T-helper 22 cell (primary cell): ENCODE measurements at places on chromosomes 16 and 17.
A peak's percentile ranks its signal among the peaks of the same experiment; 100 is the strongest.

DNA sequence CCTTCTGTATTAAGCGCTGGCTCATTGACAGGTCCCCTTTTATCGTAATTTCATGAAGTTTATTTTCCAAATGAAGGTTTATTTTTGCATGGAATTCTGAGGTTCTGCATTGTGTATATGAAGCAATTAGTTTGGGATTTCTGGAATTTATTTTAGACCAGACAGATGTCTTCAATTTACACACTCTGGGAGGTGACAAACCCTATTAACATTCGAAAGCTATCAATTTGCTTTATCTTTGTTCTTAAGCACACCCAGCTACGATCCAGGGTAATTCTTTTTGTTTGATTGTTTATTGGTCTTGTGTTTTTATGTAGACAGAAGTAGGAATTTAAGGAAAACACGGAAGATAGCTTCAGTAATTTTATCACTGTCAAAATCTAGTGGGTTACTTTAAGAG is 264.6 kb downstream of the HS3ST3A1 start:
- DNase-seq, result no peak

GRCh38 chr17:34308371-34308770 is 10.9 kb upstream of the CCL8 start:
- no peak for DNase-seq

- DNase-seq, result no peak
Measured at GRCh38 chr16:51355195-51355594, 204.1 kb upstream of the SALL1 start.

- no peak for DNase-seq
Measured at GRCh38 chr17:64164596-64165285, 34.8 kb upstream of the ERN1 start.

GRCh38 chr16:28823291-28823872 is 583 bp downstream of the ATXN2L start:
- DNase-seq, result no peak

- no peak for DNase-seq
Measured at GRCh38 chr17:43471585-43472160, 12.1 kb upstream of the DHX8 start.

- DNase-seq, result no peak
Measured at GRCh38 chr16:1130382-1130781, 22.5 kb upstream of the CACNA1H start.

- DNase-seq, result peak; percentile 79
Measured at GRCh38 chr17:78806451-78806850, 24.4 kb upstream of the CYTH1 start.

DNA sequence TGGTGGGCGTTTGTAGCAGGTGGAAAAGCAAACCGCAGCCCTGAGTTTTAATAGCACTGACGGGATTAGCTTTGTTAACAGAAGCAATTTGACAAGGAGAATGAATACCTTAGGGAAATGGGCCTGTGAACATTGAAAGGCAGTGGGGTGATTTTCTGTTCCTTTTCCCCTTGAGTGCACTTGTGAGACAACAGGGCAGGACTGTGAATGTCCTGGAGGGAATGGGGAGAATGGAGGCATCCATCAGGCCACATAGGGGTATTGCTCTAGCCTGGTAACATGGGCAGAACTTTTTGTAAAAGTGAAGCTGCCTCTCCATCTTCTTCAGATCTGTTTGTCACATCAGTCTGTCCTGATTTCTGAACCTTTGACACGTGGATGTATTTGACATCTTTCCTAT is 26.2 kb downstream of the USP43 start:
- DNase-seq, result no peak

DNA sequence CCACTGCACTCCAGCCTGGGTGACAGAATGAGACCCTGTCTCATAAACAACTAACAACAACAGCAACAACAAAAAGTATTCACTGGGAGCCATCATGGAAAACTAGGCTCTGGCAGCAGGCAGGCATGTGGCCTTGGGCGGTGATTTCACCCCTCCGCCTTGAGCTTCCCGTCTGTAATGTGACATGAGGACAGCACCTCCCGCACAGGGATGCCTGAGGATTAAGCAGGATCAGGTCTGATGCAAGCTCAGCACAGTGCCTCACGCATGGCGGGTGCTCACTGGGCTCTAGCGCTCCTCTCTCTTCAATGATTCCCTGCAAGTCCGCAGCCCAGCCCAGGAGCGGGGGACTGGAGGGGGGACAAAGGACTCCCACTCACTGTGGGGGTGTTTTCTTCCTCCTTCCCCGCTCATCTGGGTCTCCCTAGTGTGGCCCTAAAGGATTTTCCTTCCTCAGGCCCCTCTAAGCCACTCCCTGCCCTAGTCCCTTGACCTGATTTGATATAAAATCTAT is 2.8 kb downstream of the PLCD3 start:
- DNase-seq, result no peak

DNA sequence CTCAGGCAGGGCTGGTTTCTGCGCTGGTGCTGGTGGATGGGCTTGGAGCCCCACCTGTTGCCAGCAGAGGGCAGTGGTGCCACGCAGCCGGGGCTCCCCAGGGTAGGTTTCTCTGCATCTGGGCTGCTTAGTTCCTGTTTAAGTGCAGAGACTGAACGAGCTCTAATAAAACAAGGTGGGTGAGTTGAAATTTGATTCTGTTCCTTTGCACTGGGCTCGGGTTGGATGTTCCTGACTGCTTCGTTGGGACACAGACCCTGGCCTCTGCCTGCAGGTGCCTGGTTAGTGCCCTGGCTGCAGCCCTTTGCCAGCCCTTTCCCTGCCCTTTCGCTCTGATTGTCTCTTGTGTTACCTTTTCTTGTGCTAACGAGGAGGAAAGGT is 30.0 kb downstream of the TBCD start:
- peak; percentile 58 for DNase-seq

DNA sequence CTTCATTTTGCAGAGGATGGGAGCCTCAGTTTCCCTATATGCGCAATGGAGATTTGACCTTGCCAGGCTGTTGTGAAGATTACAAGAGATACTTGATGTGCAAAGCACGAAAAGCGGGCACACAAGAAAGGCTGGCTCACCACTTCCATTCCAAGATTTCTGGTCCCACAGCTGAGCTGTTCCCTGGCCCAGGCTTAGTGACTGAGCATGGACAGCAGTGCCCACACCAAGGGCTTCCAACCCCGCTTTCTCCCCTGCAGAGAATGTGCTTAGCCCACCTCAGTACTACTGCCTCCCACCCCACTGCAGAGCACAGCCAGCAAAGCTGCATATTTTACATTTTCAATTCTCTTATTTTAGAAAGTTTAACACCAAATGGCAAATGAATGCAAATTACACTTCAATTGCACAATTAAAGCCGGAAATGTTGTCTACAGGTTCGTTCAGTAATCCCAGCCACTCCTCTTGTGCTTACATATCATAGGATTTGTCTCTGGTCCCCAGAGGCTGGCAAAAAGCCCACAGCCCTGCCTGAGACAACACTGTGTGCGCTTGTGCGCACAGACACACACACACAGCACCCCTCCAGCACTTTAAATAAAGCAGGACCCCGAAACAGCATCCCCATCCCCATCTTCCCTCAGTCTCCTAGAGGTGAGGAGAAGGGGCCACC is 51.8 kb downstream of the VAC14 start:
- DNase-seq, result no peak

DNA sequence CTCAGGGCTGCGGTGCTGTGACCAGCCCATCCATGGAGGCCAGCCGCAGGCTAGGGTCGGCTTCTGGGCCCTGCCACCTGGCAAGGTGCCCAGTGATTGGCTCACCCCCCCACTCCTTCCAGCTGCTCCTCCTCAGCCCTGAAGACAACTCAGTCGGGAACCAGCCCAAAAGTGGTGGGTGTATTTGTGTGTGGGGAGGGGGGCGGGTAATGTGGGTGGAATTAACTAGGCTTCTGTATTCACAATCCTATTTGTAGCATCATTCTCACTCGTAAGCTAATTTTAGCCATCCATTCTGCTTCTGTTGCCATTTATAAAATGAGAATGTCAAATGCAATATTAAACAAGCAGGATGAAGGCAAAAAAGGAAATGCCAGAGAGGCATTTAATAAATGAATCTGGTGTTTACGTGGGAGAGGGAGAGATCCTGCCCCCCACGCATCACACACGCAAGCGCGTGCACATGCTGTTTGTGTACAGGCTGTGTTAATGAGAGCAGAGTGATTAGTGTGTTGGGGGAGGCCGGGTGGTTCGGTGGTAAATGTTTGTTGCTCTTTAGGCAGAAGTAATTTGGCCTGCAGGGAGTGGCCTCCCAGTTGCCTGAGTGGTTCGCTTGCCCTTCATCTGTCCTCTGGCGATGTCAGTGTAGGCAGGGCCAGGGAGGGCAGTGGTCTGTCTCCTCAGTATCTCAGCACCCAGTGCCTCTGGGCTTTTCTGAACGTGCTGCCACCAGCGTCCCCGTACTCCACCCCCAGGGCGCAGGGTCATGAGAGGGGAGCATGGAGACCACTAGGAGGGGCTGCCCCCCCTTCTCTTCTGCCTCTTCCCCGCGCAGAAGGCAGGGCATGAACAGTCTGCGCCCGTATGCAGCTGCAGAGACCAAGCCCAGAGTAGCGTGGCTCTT is 140.1 kb downstream of the CCDC182 start:
- no peak for DNase-seq

DNA sequence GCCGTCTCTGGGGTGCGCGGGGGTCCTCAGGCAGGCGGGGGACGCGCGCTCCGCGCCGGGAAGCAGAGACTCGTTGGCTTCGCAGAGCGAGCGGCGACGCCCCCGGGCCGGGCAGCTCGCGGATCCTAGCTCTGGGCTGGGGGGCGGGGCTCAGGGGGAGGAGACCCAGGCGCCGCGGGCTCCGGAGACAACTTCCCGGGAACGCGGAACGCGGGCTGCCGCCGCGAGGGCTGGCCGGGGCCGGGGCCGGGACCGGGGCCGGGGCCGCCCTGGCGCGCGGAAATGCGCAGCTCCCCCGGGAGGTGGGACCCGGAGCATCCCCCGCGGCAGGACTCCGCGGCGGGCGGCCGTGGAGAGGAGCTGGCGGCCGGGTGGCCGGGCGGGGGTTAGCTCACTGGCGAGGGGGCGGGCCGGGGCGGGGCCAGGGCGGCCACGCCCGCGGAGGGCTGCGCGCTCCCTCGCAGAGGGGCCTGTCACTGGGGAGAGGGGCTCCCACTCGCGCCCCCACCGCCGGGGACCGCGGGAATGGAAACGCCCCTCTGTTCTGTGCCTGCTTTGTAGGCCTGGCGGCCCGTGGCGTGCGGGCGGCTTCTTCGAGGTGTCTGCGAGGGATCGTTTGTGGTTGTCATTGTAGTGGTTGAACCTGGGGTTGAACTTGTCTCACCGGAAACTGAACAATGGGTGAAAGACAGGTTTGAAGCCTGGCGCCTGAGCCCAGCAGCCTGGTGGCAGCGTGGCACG is at the start of gene GAS7:
Gene GAS7 (minus strand): TSS at position 98 of the 741 bp plus-strand sequence.
- DNase-seq, result no peak

DNA sequence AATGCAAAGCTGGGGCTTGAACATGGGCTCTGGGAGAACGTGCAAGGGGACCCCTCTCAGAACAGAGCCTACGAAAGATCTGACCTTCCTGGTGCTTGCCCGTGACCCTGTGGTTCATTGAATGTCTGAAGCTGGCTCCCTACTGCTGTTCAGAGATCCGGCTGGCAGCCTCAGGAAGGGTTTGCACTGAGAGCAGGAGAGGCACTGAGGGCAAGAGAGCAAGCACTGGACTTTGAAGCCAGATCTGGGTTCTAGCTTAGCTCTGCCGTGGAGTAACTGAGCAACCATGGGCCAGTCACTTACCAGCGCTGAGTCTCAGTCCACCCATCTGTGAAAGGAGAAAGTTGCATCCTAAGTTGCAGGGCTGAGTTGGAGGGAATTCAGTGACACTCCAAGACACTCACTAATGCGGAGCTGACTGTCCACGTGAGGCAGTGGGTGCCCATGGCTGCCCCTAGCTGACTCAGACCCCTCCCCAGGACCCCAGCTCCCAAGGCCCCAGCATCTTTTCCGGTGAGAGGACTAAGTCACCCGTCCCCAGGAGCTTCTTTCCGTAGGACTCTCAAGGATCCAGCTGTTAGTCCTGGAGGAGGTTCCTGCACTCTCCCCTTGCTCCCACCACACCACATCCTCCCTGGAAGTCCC is 41.3 kb downstream of the BEAN1 start:
- no peak for DNase-seq

GRCh38 chr16:4324492-4325252 is 8.8 kb downstream of the GLIS2 start:
- DNase-seq, result no peak

GRCh38 chr16:76035689-76036088 is 241.5 kb upstream of the CNTNAP4 start:
- no peak for DNase-seq

GRCh38 chr17:82014432-82014831 is 8.2 kb downstream of the CENPX start:
- DNase-seq, result no peak

DNA sequence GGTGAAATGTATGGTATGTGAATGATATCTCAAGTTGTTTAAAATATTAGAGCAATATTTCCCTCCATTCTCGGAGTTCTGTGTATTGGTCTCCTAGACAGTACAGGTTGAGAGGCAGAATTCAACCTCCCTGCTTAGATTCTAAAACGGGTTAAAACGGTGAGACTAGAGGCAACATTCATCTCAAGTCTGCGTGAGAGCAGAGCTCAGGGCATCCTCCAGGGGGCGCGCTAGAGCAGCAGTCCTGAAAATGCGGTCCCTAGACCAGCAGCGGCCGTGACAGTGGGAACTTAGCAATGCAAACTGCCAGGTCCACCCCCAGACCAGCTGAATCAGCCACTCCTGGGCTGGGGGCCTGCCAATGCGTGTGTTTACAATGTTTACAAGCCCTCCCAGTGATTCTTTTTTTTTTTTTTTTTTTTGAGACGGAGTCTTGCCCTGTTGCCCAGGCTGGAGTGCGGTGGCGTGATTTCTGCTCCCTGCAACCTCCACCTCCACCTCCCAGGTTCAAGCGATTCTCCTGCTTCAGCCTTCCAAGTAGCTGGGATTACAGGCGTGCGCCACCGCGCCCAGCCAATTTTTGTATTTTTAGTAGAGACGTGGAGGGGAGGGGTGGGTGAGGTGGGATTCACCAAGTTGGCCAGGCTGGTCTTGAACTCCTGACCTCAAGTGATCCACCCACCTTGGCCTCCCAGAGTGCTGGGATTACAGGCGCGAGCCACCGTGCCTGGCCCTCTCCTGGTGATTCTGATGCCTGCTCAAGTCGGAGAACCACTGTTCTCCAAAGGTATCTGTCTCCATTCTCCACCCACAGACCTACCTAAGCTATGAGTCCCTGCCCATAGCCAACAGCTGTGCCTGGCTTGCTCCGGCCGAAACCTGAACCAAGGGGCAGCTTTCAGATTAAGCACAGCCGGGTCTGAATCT is 24.2 kb downstream of the KLHL36 start:
- peak; percentile 51 for DNase-seq

- no peak for DNase-seq
Measured at GRCh38 chr17:49434821-49435670, 20.4 kb upstream of the PHB1 start.

DNA sequence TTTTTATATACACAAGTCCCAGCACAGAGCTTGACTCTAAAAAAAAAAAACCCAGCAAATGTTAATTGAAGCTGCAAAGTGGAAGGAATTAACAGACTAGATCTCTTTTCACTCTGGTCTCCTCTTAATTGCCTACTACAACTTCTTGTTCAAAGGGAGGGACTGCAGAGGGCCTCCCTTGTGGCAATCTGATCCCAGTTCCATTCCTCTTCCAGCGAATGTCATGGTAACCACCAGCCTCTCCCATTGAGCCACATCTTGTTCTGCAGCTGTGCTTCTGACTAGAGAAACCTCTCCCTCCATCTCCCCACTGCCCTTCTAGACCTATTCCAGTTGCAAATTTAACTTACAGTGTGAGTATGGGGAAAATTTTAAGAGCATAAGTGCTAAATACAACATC is 5.9 kb downstream of the SUPT6H start:
- DNase-seq, result no peak

- DNase-seq, result no peak
Measured at GRCh38 chr17:31281061-31281460, 16.0 kb downstream of the OMG start.

GRCh38 chr17:27751166-27751565 is 49.2 kb downstream of the NOS2 start:
- no peak for DNase-seq

- no peak for DNase-seq
Measured at GRCh38 chr16:3195975-3196374, 8.0 kb downstream of the OR1F1 start.
